ENCODE measurements at places on chromosomes 3 and 15.

GRCh38 chr3:197181741-197182140 lies 116.7 kb downstream of the DLG1 start:
- DNase-seq = no peak

- DNase-seq = no peak
These were observed 62.7 kb upstream of the TFRC start for GRCh38 chr3:196144383-196145105.

DNA sequence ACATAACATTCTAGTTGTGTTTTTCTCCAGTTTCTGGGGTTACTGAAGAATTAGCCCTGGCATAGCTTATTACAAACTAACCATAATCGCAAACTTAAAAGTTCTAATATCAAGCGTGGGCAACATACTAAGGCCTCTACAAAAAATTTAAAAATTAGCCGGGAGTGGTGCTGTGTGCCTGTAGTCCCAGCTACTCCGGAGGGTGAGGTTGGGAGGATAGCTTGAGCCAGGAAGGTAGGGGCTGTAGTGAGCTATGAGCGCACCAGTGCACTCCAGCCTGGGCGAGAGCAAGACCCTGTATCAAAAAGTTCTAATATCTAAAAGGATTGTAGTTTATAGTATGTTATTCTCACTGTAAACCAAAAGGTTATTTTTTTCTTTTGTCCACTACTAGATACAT lies 1.1 kb downstream of the OIP5 start:
- no peak for DNase-seq

GRCh38 chr15:95260856-95261255 lies 1029.5 kb downstream of the MCTP2 start:
- no peak for DNase-seq

GRCh38 chr3:154678041-154678654 lies 248.2 kb upstream of the GPR149 start:
- no peak for DNase-seq

- DNase-seq = no peak
These were observed 19.2 kb upstream of the BFSP2 start for GRCh38 chr3:133380481-133381225.

- DNase-seq = no peak
These were observed 319.1 kb upstream of the TBL1XR1 start for GRCh38 chr3:177516158-177517011.

GRCh38 chr3:71542521-71543370 lies 40.8 kb downstream of the FOXP1 start:
- DNase-seq = no peak

- DNase-seq = no peak
These were observed 1501.6 kb downstream of the OTOL1 start for GRCh38 chr3:162998205-162998604.

GRCh38 chr3:126959136-126959920 lies 23.6 kb upstream of the PLXNA1 start:
- DNase-seq = no peak

- DNase-seq = no peak
These were observed 73.8 kb downstream of the GOLIM4 start for GRCh38 chr3:168021737-168022450.

Measured in iPS DF 19.7 (cell line).